CD4-positive, alpha-beta T cell treated with Interleukin-17A for 4 hours (primary cell): ENCODE measurements at places on chromosomes 1 and 21.

DNA sequence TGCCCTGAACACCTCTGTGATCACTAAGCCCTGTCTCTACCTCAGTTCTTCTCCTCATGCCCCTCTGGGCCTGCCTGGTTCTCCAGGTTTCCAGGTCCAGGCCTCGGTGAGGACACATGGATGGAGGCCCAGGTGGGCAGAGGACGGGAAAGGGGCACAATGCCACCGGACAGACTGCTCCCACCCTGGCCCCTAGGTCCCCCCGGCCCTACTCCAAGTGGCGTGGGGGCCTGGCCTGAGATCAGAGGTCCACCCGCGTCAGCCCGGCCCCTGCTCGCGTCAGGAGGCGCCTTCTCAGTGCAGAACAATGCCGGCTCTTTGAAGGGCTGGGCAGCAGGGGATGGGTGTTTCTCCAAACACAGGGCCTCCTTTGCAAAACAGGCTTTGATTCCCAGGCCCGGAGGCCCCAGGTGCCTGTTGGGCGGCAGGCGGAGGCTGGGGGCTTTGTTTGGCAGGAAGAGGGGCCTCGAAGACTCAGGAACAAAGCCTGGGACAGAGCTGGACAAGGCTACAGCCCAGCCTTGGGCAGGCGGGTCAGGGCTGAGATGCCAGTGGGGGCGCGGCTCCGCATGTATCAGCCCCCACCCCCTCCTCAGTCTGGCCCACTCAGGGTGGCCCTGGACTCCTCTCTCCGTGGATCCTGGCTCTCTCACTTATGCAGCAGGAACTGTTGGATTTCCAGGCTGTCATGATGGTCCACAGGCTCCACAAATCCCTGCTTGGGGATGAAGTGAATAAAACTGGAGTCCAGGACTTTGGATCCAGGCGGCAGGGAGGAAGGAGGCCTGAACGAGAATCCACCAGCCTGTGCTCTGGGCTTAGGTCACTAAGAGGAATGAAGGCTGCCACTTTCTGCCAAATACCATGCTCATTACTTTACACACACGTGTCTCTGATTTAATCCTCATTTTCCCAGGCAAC is 77.4 kb upstream of the SLC2A1 start:
- no peak for DNase-seq

DNA sequence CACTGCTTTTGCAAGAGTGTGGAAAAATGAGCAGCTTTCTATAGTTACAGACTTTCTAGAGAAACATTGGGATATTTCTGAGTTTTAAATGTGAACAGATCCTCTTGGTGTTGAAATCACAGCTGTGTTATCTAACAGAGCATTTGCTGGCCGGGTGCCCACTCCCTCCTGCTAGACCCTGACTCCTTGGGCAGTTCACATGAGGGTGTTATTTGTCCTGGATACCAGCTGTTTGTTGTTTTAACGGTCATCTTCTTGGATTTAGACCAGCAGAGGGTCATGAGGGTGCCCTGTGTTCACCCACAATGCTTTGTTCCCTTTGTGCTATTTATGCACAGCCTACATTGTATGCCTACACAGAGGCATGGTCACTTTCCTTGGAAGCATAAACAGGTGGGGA is 67.1 kb downstream of the CENPF start:
- no peak for DNase-seq

- no peak for DNase-seq
Measured at GRCh38 chr1:201905234-201905890, 16.7 kb downstream of the SHISA4 start.

GRCh38 chr1:225809842-225810578 is at the start of gene EPHX1:
Gene EPHX1, plus strand, starts transcription at chr1:225810124. Its CDS starts 18,606 bp downstream, at chr1:225828730.
- peak; percentile 79 for DNase-seq

DNA sequence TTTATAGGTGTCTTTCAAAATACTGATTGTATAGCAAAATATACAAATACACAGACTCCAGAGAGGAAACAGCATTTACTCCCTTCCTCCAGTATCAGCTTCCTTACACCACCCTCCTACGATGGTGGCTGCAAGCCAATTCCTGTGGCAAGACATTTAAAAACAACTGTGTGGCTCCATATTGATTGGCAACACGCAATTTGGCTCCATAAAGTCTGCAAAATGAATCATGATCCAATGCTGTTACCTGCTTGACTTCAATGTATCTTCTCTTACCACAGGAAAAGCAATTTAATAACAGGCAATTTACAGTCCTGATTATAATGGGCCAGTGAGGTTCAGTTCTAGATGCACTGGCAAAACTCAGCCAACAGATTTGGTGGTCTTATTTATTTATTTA is 19.7 kb upstream of the ATP6V1G3 start:
- peak; percentile 32 for DNase-seq

GRCh38 chr1:38138498-38139233 is 92.1 kb upstream of the POU3F1 start:
- DNase-seq, result no peak

DNA sequence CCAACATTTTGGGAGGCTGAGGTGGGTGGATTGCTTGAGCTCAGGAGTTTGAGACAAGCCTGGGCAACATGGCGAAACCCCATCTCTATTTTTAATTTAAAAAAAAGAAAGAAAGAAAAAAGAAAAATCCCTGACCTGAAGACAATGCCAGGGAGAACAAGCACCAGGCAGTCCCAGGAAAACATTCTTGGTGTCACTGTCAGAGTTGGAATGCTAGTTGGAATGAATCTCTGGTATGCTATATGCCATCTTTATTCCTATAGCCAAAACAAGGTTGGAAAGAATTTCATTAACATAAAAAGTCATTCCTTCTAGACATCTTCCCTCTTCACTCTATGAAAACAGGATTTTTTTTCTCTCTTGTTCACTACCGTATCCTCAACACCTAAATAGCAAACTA is 2.8 kb downstream of the DNAJC8 start:
- no peak for DNase-seq

GRCh38 chr1:93874025-93874651 is 4.9 kb downstream of the DNTTIP2 start:
- peak; percentile 20 for DNase-seq

GRCh38 chr1:188269956-188270355 is 1441.2 kb downstream of the PLA2G4A start:
- no peak for DNase-seq

DNA sequence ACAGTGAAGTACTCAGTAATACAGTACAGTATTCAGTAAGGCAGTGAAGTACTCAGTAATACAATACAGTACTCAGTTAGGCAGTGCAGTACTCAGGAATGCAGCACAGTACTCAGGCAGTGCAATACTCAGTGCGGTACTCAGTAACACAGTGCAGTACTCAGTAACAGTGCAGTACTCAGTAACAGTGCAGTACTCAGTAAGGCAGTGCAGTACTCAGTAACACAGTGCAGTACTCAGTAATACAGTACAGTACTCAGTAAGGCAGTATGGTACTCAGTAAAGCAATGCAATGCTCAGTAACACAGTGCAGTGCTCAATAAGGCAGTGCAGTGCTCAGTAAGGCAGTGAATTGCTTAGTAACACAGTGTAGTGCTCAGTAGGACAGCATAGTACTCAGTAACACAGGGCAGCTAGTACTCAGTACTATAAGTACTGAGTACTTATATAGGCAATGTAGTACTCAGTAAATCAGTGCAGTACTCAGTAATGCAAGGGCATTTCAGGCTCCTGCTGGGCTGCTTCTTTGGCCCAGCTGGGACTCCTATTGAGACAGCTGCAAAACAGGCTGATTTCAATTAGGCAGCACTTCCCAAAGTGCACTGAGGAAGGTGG is 411.3 kb downstream of the DISC1 start:
- DNase-seq, result no peak

- DNase-seq, result no peak
Measured at GRCh38 chr1:160706526-160707235, 4.9 kb downstream of the CD48 start.

GRCh38 chr1:68217060-68217554 is 15.2 kb downstream of the WLS start:
- DNase-seq, result no peak

DNA sequence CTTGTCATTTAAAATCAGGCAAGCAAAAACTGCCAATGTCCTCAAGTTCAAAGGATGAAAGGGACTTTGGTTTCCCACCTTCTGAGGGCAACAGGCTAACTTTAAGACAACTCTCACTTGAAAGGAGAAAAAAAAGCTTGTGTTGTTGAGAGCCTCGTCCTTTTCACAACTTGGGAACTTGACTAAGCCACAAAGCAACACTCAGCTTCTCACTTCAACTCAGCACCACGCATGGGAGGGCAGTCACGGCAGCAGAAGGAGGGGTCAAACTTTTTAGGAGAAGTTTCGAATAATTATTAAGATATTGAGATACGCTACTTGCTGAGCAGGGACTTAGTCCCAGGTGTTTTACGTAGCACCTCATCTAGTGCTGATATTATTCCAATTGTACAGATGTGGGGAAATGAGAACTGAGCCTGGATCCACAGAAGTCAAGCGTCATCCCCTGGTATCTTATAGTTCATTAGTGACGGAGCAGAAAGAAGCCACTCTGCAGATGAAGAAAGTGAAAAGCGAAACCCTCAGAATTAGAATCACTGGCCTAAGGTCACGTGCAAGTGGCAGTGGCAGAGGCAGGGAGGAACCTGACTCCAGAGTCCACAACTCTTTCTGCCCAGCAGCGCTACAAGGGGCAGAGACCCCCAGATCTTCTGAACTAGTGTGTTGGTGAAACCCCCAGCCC is 83.6 kb downstream of the JAK1 start:
- no peak for DNase-seq

GRCh38 chr1:157770442-157771043 is 6.4 kb downstream of the FCRL2 start:
- DNase-seq, result no peak

- DNase-seq, result no peak
Measured at GRCh38 chr1:159653201-159653600, 61.2 kb downstream of the CRP start.

- peak; percentile 53 for DNase-seq
Measured at GRCh38 chr1:8523666-8524206, 205.8 kb downstream of the SLC45A1 start.

GRCh38 chr1:9111957-9112356 is 16.9 kb downstream of the GPR157 start:
- no peak for DNase-seq

DNA sequence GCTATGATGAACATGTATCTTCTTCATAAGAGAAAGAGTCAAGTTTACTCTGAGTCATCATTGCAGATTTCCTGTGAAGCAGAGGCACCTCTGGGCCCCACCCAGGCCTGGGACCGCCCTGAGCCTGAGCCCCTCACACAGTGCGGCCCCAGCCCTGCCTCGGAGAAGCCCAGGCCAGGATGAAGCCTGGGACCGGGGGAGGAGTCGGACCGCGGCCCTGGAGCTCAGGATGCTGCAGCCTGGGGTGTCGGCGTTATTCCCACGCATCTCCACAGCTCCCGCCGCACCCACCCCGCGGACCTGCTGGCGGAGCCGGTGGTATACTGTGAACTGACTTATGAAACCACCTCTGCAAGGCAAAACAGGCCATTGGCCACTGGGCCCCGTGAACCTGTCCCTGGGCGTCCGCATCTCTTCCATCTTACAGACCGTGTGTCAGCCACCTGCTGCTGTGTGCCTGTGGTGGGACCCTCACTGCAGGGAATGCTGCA is 2.4 kb upstream of the COL6A1 start:
- no peak for DNase-seq

DNA sequence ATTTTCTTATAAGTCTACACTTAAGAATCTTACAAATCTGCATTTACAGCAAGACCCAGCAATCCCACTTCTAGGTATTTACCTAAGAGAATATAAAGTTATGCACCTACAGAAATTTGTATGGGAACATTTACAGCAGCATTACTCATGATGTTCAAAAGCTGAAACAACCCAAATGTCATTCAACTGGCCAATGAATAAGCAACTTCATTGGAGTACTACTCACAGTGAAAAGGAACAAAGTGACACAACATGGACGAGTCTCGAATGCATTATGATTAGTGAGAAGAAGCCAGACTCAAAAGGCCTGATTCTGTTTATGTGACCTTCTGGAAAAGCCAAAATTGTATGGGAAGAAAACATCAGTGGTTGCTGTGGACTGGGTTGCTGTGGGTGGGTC is 116.9 kb downstream of the CAMTA1 start:
- DNase-seq, result no peak

DNA sequence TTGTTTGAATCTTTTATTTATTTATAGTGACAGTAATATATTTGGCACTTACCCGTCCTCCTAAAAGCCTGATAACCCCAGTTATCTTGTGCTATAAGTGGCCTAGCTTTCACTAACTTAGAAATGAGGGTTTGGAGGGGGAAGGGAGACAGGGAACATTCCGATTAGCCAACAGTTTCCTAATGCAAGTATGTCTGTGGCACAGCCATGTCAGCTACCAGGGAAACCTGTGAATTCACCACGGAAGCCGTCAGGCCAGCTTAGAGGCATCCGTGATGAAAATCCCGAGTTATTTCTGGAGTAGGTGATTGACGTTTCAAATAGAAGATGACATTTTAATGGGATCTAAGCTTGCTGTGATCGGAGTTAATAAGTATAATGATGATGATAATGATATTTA is 39.4 kb upstream of the BCL10 start:
- no peak for DNase-seq

DNA sequence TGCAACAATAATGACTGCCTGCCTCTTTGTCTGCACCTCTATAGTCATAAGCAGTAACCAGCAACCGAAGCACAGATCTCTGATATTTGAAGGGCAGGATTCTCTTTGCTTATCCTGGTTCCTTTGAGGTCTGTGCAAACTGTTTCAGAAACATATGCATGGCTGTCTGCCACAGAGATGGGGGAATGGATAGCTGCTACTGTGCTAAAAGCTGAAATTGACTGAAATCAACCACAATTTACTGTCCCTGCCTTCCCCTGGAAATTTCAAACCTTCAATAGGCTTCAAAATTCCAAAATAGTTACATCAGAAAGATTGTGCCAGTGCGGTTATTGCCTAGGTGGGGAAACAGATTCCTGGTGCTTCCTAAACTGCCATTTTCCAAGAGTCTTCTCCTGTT is 136.8 kb upstream of the GORAB start:
- DNase-seq, result no peak

GRCh38 chr1:42210421-42211133 is 46.0 kb upstream of the GUCA2A start:
- no peak for DNase-seq
